ENCODE measurements at places on chromosomes 13 and 19.

DNA sequence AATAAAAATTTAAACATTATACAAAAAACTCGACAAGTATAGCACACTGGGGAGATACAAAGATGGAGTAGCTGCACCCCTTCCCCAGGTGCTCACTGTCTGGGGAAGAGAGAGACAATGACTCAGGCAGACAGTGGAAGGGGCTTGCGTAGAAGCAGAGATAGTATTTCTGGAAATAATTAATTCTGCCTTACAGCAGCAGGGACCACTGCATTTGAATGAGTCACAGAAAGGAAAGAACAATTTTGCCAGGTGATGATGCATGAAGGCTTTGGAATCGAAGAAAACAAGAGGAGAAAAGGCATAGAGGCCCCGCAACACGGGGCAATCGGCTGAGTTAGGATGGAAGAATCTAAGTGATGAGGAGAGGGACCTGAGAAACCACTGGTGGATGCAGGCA is 447.4 kb downstream of the EFNB2 start:
- no peak for DNase-seq

GRCh38 chr19:35462476-35462953 is 14.5 kb downstream of the FFAR2 start:
- DNase-seq = peak; percentile 73

DNA sequence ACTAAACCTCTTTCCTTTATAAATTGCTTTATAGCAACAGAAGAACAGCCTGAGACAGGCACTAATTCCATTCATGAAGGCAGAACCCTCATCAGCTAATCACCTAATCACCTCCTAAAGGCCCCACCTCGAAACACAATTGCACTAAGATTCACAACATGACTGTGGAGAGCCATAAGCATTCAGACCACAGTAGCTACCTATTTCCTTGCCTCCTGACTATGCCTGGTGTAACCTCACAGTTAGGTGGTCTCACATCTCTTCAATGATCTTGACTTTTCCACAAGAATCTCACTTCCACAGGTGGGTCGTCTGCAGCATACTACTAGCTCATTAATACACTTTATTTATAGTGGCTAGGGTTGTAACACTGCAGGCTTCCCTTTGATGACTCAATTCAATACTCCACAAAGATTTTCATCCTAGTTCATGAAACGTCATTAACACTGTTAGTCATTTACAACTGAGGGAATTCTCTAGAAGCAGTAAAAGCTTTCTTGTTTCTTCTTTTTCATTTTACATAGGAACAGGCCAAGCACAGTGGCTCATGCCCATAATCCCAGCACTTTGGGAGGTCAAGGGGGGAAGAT is 27.1 kb downstream of the STK24 start:
- no peak for DNase-seq

- DNase-seq = no peak
These were observed 50.8 kb downstream of the STK24 start for GRCh38 chr13:98526182-98526512.

GRCh38 chr13:31136724-31137123 is 25.0 kb downstream of the HSPH1 start:
- no peak for DNase-seq

DNA sequence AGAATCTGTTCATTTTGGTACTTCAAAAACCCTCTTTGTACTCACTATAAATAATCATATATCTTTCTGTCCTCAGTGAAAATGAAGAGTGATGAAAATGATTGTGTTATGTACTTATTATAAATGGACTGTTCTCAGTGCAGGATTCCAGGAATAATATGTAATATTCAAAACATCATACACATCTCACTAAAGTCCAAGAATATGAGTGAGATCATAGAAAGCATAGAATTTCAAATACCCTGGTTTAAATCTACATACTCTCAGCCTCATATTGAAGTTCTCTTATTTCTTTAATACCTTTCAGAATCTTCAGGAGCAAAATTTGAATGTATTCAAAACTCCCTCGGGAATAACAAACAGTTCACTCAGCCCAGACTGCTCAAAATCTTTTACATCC is 868.0 kb downstream of the SLITRK6 start:
- no peak for DNase-seq

- DNase-seq = no peak
These were observed 184.5 kb upstream of the SERP2 start for GRCh38 chr13:44189085-44189484.

DNA sequence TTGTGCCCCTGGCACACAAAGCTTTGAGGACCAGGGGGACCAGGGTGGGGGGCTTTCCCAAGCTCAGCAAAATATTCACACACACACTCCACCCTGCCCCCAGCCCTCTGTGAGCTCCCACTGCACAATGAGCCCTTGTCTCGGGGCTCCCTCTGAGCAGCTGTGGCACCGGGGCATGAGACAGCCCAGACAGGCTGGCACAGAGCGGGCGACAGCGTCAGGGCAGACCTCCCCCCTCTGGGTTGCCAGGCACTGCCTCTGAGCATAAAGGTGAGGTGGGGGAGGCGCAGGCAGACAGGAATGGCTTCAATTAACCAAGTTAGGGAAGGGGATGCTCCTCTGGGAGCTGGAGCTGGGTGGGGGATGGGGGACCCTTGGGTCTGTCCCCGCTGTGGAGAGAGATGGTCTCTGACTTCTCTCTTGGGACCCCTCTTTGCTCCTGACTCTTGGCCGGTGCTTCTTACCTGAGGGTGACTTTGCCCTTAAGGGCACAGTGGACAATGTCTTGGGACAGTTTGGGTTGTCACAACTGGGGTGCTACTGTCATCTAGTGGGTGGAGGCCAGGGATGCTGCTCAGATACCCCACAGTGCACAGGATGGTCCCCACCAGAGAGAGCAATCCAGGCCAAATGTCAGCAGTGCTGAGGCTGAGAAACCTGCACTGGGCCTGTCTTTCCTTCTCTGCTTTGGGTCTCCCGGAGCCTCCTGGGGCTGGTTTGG is 30.3 kb downstream of the LYL1 start:
- DNase-seq = no peak
